AG20443 (cell line): ENCODE measurements at places on chromosomes 16 and 17.

DNA sequence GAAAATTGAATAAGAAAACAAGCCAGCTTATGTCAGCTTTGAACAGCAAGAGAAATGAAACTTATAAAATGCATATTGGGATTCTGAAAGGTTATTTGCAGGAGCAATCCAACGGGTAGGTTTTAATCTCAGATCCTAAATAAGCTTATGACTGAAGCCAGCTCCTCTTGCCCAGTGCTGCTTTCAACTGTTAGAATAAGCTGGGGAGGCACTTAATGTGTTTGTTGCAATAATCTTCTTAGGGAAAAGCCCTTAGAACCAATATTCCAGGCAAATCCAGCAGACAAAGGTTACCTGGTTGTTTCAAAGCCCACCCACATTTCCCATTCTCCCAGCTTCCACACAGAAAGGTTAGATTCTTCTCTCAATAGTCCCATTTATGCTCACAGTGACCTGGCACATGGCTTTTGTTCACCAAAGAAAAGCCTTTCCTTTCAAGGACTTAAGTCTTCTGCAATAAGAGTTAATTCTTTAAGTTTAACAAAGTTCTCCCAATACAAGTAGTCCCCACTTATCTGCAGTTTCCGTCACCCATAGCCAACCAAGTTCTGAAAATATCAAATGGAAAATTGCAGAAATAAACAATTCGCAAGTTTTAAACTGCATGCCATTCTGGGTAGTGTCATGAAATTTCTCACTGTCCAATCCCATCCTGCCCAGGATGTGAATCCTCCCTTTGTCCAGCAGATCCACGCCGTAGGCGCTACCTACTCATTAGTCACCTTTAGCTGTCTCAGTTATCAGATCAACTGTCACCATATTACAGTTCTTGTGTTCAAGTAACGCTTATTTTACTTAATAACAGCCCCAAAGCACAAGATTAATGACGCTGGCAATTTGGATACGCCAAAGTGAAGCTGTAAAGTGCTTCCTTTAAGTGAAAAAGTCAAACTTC, 5.9 kb downstream of the TEX2 start:
- peak; percentile 38 for DNase-seq

DNA sequence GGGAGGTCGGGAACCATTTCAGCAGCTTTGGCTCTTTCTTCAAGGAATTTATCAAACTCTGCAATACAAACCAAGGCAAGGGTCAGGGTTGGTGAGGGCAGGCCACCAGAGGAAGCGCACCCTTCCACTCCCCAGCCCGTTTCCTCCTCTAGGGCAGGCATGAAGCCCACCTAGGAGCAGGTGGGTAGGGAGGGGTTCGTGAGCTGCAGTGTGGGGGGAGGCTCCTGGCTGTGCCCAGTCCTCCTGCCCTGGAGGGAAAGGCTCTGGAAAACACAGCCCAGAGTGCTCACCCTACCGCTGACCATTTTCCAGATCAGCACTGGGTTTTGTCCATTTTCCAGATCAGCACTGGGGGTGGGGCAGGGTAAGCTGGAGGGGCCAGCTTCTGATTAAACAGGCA, 10.9 kb upstream of the SREBF1 start:
- DNase-seq, result no peak

GRCh38 chr16:68242926-68243858, 2.0 kb upstream of the PLA2G15 start:
- no peak for DNase-seq

- no peak for DNase-seq
These were observed 90.1 kb upstream of the CDC42EP4 start for GRCh38 chr17:73401911-73402310.

GRCh38 chr17:18323007-18323406, 7.9 kb downstream of the SMCR8 start:
- DNase-seq, result peak; percentile 37

GRCh38 chr17:71764505-71764904, 356.3 kb upstream of the SOX9 start:
- peak; percentile 10 for DNase-seq

DNA sequence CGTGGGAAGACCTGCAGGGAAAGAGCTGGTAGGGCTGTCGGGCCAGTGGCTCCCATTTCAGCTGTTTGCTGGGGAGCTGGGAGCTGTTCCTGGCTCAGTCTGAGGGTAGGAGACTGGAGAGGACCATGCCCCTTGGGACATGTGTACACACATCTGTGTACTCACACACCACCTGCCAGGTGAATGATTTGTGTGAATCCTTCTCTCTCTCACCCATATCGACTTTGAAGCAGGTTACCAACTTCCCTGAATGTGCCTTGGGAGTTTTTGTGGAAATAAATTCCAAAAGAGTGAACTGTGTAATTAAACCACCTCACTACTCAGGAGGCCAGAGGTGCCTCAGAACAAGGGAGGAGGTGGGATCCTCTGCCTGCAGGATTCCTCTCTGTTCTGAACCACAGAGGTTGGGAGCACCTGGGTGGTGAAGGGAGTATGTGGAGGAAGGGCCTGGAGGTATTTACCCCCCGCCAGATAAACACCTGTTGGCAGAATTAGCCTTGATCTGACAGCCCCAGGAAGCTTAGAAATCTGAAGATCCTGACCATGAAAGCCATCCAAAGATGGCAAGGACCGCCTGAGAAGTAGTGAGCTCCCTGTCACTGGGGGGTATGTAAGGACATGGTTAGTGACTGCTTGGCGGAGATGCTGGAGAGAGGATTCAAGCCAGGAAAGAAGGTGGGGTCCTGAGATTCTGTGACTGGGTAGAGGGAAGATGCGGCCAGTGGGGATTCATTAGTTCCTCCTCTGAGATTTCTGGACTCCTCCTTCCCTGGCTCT, 3.3 kb downstream of the ABCC3 start:
- no peak for DNase-seq

GRCh38 chr17:42027961-42028790, 8.3 kb downstream of the NKIRAS2 start:
- no peak for DNase-seq

DNA sequence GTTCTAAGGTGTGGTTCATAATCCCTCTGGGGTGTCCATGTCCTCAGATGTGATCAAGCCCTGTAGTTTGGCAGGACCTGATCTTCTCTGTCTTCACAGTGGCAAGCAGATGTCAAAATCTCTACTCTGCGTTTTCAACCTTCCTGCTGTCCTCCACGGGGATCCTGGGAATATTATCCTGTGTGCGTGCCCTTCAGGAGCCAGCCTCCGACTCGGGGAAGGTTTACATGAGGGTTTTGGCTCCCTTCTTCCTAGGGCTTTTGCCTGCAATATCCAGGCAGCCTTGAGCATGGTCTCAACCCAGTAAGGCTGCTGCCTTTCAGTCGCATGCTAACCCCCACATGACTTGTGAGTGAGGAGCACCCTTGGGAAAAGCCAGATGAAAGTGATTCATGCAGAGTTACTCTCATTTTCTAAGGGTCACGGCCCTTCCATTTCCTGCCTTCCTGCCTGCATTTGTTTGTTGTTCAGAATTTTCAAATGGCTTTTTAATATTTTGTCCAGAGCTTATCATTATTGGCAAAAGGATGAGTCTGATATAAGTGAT, 202.2 kb upstream of the CHMP6 start:
- DNase-seq, result peak; percentile 90

- DNase-seq, result no peak
These were observed 1.5 kb upstream of the ARHGDIG start for GRCh38 chr16:278863-279366.

- no peak for DNase-seq
These were observed 63.6 kb downstream of the OTOA start for GRCh38 chr16:21727344-21727743.

DNA sequence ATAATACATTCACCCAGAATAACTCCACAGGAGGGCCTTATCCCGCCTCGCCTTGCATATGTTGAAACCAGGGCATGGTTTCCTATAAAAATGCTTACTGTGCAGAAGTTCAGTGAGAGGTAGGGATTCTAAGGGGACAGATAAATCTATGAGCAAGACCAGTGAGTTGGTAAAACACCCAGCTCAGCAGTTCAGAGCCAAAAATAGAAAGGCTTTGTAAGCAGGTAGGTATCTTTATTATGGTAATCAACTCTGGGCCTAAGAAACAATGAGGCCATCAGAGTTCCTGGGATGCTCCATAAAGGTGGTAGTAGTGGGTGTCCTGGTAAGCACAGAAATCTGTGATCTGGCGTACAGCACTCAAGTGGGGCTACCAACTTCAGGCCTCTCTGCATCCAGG, 549.4 kb upstream of the CDH5 start:
- no peak for DNase-seq

GRCh38 chr17:58248955-58249269, 10.5 kb downstream of the LPO start:
- DNase-seq, result no peak

GRCh38 chr16:74573622-74574021, 33.3 kb downstream of the GLG1 start:
- DNase-seq, result no peak

DNA sequence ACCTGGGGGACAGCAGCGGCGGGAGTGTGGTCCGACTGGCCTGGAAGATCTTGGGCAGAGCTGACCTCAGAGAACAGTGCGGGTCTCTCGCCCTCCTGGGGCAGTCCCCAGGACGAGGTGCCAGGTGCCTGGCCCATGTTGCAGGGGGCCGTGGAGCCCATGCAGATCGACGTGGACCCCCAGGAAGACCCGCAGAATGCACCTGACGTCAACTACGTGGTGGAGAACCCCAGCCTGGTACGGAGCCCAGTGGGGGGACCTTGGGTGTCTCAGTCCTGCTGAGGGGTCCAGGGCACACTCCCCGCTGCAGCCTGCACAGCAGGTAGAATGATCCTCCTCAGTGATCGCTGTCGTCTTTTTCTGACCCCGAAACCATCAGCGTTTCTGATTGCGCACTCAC, 1.4 kb downstream of the GPS1 start:
- no peak for DNase-seq

DNA sequence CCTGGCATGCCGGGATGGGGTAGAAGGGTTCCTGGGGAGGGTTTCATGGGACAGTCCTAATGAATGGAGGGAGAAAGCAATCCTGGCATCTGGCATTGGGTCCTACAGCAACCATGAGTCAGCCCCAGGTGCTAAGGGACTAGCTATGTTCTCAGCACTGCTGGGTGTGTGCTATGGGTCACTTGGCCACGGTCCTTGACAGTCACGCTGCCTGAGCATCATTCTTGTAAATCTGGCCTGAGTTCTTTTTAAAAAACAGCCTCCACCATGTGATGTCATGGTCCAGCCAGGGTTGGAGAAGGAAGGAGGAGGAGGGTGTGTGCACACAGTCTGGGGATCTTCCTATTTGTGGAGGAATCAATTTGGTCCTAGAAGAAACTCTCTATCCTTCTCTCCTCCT, 6.2 kb upstream of the RAMP2 start:
- peak; percentile 31 for DNase-seq

GRCh38 chr17:1865252-1866037, 35.6 kb downstream of the RPA1 start:
- DNase-seq, result peak; percentile 72

DNA sequence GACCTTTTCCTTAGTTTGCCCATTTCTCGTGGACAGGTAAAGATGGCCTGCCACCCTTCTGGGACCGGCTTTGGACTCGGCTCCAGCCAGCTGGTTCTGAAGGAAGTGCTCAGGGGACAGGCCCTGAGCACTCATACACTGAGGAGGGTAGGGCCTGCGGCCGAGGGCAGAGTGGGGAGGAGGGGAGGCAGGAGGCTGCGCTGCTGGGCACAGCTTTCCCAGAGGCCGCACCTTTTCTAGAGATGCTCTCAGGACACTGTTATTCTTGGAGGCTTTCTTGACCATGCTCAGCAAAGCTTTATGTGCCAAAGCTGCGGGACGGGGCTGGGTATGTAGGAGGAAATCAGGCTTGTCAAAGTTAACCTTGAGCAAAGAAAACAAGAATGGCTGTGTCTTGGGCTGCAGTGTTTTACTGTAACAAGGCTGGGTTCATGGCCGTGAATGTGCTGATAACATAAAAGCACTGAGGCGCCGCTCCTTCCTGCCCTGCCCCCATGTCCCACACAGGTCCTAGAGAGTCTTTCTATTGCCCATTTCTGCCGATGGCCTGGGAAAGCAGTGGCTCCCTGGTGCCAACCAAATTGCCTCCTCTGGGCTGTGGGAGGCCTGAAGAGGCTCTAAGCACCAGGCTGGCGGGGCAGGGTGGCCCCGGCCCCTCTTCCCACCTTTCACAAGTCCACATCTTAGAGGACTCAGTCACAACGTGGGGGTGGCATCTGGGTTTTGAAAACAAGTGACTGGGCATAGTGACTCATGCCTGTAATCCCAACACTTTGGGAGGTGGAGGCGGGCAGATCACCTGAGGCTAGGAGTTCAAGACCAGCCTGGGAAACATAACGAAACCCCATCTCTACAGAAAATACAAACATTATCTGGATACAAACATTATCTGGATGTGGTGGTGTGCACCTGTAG, 22.3 kb upstream of the TIMP2 start:
- no peak for DNase-seq

- DNase-seq, result no peak
These were observed 66.1 kb downstream of the C16orf78 start for GRCh38 chr16:49439676-49440075.

GRCh38 chr17:78859051-78859450, 18.4 kb upstream of the USP36 start:
- no peak for DNase-seq

GRCh38 chr16:80614908-80615671, 74.3 kb downstream of the DYNLRB2 start:
- DNase-seq, result peak; percentile 56

DNA sequence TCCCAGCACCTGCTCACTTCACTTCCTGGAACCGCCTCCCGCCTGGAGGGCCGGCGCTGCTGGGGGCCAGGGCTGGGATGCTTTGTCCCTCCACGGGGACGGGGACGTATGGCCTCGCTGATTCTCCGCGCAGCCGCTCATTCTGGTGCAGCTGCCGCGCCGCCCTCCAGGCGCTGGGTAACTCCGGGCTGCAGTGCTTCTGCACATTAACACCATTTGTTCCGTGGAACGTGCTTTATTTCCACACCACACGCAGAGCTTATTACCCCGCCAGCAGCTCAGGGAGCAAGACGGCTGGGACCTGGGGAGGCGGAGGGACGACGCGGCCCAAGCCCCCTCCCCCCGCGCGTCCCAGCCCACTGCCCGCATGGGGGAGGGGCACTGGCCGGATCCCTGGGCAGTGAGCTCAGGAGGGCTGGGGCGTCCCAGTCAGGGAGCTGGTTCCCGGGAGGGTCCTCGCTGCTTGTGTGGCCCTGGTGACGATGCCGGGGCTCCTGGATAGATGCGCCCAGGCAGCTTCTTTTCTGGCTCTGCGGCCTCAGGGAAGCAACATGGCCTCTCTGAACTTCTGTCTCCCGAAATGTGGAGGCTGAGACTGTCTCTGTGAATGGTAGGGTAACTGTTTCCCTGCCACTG, 45.4 kb upstream of the ACSF3 start:
- DNase-seq, result no peak

GRCh38 chr17:62592341-62593099, 35.0 kb upstream of the MRC2 start:
- no peak for DNase-seq

DNA sequence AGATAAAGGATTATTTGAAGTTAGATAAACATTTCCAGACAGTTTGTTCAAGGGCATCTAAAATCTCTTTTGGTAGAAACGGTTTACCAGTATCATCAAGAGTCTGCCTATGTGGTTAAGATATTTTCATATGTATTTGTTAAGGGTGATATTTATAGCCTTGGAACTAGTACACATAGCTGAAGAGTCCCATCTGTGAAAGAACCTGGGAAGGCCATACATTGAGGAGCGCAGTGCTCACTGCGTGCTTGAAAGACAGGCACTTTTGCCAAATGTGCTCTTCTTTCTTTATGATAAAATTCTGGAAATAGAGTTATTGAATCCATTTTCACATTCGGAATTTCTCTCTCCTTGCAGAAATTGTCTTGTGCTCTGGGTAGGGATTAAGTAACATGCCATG, 7.7 kb downstream of the IGSF6 start:
- no peak for DNase-seq
